Naive thymus-derived CD4-positive, alpha-beta T cell (primary cell): ENCODE measurements at places on chromosomes 3 and 15. TPM values are rescaled to one million over a fixed set of nuclear protein-coding genes. Genes with fewer than 3 reads are reported as not detected.

KIF15 gene
- 0.30 TPM for total RNA-seq

GRCh38 chr3:123635217-123635616 is 50.4 kb upstream of the HACD2 start:
- no peaks in the 10 kb centered on the region for H3K4me1 ChIP-seq
- H3K36me3 ChIP-seq: no peaks in the 10 kb centered on the region
- H3K27me3 ChIP-seq: no peaks in the 10 kb centered on the region
- H3K27ac ChIP-seq: no peak overlapping the region
- DNase-seq: no peak

GRCh38 chr15:85331655-85332285 is 48.6 kb upstream of the AKAP13 start:
- H3K27me3 ChIP-seq: no peaks in the 10 kb centered on the region
- DNase-seq: no peak
- peak overlapping the region; percentile 65 for H3K27ac ChIP-seq
- H3K36me3 ChIP-seq: no peaks in the 10 kb centered on the region
- peaks cover 18% of the 10 kb centered on the region for H3K4me1 ChIP-seq

IRAK2 gene
- 4.7 and 4.8 TPM in 2 replicates for total RNA-seq

- no peak overlapping the region for H3K4me3 ChIP-seq
- no peaks in the 10 kb centered on the region for H3K4me1 ChIP-seq
Measured at GRCh38 chr3:159080821-159081220, 279.0 kb downstream of the MFSD1 start.

DNA sequence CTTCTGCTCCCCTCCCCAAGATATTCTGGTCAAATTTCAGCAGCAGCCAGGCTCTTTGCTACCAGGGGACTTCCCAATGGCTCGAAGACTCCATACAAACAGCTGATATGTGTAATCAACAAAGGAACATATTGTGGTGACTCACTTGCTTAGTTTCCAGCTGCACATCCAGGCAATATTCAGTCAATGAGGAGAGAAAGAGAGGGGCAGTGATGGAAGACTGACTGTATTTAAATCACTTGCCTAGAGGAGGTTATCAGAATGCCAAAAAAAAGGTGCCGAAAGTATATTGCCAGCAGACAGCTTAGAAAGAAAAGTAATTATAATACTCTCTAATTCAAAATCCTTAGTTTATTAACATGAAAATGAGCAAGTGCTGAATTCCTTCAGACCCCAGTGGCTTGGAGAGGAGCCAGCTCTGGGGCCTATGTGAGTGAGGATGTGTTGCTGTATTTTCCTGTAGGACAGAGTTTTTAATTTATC is 236.5 kb downstream of the LRTM1 start:
- no peak overlapping the region for H3K4me3 ChIP-seq
- no peaks in the 10 kb centered on the region for H3K27me3 ChIP-seq
- no peak for DNase-seq
- H3K36me3 ChIP-seq: no peaks in the 10 kb centered on the region
- no peaks in the 10 kb centered on the region for H3K4me1 ChIP-seq

MYO5C gene
- 0.88 TPM for total RNA-seq

STAC gene
- total RNA-seq: 0.22 TPM

DNA sequence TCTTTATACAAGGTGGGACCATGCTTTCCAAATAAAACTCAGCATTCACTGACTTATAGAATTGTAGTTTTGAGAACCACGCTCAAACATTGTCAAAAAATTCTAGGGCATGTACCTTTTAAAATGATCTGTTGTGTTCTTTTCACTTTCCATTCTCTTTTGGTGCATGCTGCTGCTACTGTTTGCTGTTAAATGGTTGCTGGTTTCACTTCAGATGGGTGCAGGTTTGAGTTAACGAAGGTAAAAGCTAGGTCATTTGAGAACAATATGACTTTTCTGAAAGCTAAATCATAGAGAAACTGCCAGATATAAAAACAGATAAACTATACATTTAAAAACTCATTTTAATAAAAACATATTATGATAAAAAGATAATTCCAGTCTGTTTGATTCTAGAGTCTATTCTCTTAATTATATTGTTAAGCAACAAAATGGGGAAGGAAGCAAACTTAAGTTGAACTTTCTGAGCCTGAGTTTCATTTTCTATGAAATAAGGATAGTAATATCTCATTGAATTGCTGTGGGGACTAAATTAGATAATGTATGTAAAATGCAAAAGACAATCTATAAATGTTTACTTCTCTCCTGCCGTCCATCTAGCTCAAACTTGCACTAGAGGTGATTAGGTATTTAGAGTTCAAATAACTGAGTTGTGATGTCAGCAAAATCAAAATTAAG is 82.4 kb downstream of the OXSM start:
- no peak for DNase-seq
- H3K4me3 ChIP-seq: no peak overlapping the region
- no peaks in the 10 kb centered on the region for H3K4me1 ChIP-seq
- no peak overlapping the region for H3K27ac ChIP-seq

DNA sequence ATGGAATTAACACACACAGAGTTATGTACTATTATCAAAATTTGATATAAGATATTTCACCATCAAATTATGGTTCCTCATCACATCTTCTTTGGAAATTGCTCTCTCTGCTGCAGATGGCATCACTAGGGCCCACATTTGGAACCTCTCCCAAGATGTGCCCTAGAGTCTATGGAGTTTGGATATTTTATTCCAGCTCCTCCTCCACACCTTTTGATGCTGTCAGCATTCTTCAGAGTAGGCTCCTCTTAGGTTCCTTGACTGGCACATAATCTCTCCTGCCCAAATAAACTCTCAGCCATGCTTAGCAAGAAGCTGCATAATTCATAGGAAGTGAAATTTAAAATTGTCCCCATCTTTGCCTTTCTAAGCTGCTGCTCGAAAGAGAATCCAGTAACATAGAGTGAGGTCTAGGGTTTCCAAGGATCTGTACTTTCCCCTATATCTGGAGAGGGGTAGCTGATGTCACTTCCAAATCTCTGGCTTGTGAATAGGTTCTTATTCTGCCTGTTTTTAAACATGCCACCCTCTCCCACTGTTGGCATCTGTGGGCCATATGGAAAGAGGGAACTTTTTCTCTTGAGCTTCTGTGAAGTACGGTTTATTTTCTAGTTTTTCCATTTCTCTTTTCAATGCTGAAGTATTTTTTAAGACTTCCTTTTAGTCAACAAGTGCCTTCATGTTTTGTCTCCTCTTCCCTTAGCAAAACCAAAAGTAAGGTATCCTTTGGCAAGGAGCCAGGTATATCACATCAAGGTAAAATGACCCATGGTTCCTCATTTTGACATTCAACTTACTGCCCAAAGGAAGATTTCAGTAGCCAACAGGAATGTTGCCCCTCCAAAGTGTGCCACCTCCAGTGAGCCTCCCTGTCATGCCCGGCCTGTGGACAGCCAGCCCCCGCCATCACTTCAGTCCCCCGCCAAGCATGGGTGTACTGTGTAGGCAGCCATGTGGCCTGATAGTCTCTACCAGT is 75.3 kb upstream of the C2CD4B start:
- H3K36me3 ChIP-seq: no peaks in the 10 kb centered on the region
- H3K4me3 ChIP-seq: no peak overlapping the region
- no peaks in the 10 kb centered on the region for H3K27me3 ChIP-seq
- no peaks in the 10 kb centered on the region for H3K4me1 ChIP-seq
- DNase-seq: no peak

GRCh38 chr3:71258116-71258515 is 325.4 kb downstream of the FOXP1 start:
- H3K27ac ChIP-seq: peak overlapping the region; percentile 23
- H3K4me3 ChIP-seq: no peak overlapping the region
- no peak for DNase-seq
- no peaks in the 10 kb centered on the region for H3K4me1 ChIP-seq

- H3K4me3 ChIP-seq: no peak overlapping the region
- H3K27ac ChIP-seq: no peak overlapping the region
- DNase-seq: no peak
- H3K36me3 ChIP-seq: no peaks in the 10 kb centered on the region
- no peaks in the 10 kb centered on the region for H3K4me1 ChIP-seq
- H3K27me3 ChIP-seq: no peaks in the 10 kb centered on the region
Measured at GRCh38 chr3:88996691-88997090, 110.7 kb upstream of the EPHA3 start.

GOLGA8K gene
- total RNA-seq: 0.36 and 0.76 TPM in 2 replicates

DNA sequence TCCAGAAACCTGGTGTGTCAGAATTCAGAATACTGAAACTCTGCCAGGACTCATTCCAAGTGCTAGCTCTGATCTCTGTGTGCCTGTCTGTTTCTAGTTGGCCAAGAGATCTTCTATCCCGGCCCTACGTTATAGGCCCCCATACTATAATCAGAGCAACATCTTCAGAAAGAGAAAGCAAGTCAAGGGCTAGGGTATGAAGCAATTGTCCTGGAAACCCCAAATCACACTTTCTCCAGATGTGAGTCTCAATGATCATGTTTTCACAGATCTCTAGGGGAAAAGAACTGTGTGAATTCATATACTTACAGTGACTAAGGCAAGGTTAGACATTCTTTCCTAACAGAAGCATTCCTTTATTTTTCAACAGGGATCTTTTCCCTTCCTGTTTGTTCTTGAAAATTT is 309.7 kb downstream of the SLC9A9 start:
- no peaks in the 10 kb centered on the region for H3K4me1 ChIP-seq

ERICH6 gene
- 0.62 TPM for total RNA-seq

DNA sequence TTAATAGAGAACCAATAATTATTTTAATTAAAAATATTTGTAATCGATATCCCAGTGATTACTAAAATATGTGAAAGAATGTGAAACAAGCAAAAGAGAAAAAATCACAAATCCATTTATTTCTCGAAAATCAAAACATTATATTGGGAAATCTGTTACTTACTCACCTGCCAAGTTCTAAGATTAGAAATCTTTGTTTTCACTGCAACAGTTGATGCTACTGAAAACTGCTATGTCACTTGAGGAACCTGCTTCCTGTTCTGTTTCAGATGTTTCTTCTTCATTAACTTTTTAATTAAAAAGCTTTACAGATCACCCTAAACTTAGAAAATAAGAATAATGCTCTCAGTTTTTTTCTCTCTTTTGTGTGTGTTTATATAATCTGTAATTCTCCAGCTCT is 13.7 kb upstream of the DPH6 start:
- H3K27ac ChIP-seq: no peak overlapping the region
- H3K4me3 ChIP-seq: no peak overlapping the region
- H3K27me3 ChIP-seq: no peaks in the 10 kb centered on the region
- H3K36me3 ChIP-seq: no peaks in the 10 kb centered on the region
- DNase-seq: no peak
- H3K4me1 ChIP-seq: no peaks in the 10 kb centered on the region

DNA sequence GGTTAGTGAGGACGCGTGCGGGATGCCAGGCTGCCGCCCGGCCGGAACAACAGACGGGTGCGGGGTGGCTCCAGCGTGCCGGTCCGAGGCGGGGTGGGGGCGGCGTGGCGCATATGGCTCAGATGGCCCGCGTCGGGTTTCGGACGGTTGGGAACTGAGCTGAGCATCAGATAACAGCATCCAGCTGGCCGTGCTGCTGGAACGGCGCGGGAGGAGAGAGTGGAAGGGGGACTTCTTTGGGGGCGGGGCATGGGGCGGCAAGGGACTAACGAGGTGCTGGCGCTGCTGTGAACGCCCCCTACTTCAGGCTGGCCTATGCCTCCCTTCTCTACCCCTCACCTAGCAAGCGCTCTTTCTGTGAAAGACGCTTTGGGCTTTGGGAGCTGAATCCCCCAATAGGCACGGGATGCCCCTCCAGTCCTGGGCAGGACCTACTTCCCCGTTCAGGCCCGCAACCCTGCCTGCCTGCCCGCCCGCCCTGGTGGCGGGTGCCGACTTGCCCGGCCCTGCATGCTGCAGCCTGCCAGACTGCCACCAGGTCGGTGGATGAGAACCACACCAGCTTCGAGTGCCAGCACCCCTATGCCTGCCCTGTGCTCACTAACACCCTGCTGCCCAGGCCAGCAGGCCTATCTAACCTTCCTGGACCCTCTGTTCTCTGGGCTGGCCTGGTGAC is 542 bp downstream of the INKA1 start:
- H3K36me3 ChIP-seq: no peaks in the 10 kb centered on the region
- no peaks in the 10 kb centered on the region for H3K27me3 ChIP-seq
- peaks cover 46% of the 10 kb centered on the region for H3K4me1 ChIP-seq
- H3K27ac ChIP-seq: peak overlapping the region; percentile 84
- DNase-seq: no peak

FAM81A gene
- total RNA-seq: 0.27 TPM

DNA sequence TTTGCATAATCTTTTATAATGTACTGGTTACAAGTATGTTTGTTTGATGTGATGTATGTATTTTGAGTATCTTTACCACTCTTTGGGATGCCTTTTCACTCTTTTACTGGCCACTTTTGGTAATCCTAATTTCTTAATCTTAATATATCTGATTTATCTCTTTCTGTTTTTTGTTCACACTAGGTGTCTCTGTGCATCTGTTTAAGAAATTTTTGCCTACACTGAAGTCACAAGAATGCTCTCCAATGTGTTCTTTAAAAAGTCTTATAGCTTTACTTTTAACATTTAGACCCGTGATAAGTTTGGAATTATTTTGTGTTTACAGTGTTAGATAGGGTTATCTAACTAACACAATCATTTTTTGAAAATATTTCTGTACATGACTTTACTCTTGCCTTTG is 659.1 kb downstream of the SI start:
- H3K4me1 ChIP-seq: no peaks in the 10 kb centered on the region
- no peak overlapping the region for H3K4me3 ChIP-seq
- no peak overlapping the region for H3K27ac ChIP-seq
- DNase-seq: no peak
- H3K27me3 ChIP-seq: no peaks in the 10 kb centered on the region

DNA sequence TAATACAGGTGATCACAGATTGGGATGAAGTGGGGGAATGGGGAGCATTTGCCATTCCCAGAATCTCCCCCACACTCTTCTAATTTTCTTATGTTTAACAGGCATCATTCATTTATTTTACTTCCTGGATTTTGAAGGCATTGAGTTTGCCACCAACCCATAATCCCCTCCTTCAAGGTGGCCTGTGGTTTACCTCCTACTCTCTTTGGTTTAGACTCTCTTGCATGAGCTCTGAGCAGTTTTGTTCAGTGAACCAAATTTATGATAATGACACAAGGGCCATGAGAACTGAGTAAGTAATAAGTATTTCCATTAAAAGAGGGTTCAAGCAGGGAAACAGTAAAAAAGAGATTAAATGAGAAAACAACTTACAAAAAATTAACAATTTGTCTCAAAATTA is 703.1 kb upstream of the CFAP20DC start:
- no peaks in the 10 kb centered on the region for H3K4me1 ChIP-seq
- no peaks in the 10 kb centered on the region for H3K27me3 ChIP-seq

- H3K27me3 ChIP-seq: no peaks in the 10 kb centered on the region
- no peaks in the 10 kb centered on the region for H3K4me1 ChIP-seq
- no peak overlapping the region for H3K4me3 ChIP-seq
Measured at GRCh38 chr3:101602731-101603130, 28.8 kb downstream of the PCNP start.
